ENCODE measurements at places on chromosomes 2 and 18.

- no peak for DNase-seq
Measured at GRCh38 chr2:133123904-133124303, 444.4 kb downstream of the NCKAP5 start.

- DNase-seq, result no peak
Measured at GRCh38 chr2:230972046-230972445, 23.9 kb upstream of the SPATA3 start.

DNA sequence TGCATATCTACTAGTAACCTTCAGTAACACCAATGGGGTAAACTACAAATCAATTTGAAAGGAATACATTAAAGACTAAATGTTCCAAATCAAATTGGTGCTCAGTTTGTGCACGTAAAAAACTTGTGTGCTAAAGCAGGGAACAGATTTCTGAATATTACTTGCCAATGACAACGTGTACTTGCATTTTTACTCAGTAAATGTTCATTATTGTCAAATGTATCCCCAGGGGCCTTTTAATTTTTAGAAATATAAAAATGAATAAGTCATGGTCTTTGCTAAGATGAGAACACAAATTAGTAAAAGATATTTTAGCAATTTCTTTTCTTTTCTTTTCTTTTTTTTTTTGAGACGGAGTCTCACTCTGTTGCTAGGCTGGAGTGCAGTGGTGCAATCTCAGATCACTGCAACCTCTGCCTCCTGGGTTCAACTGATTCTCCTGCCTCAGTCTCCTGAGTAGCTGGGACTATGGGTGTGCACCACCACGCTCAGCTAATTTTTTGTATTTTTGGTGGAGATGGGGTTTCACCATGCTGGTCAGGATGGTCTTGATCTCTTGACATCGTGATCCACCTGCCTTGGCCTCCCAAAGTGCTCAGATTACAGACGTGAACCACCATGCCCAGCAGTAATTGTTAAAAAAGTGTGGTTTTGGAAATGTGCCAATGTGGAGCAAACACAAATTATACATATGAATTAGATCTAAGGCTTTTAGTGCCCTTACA lies 52.6 kb downstream of the PMAIP1 start:
- no peak for DNase-seq

- DNase-seq, result no peak
Measured at GRCh38 chr18:46009125-46009840, 42.2 kb upstream of the EPG5 start.

DNA sequence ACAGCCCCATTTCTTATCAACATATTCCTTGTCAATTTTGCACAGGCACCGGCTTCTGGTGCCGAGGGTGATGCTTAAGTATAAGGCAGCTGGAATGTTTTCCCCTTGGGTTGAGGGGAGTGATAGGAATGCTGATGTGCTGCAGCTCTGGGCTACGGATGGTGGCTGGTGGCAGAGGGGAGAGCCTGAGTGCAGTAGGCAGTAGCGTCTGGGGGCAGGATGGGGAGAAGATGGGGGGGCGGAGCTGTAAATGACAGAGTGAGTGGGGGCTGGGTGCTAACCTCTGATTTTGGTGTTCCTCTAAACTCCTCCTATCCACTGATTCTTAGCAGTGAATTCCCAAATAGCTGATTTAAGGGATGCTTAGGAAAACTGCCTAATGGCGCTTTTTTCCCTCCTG lies 20.7 kb downstream of the TMEM178A start:
- DNase-seq, result no peak

GRCh38 chr2:62578803-62579640 lies 73.0 kb upstream of the TMEM17 start:
- peak; percentile 73 for DNase-seq

DNA sequence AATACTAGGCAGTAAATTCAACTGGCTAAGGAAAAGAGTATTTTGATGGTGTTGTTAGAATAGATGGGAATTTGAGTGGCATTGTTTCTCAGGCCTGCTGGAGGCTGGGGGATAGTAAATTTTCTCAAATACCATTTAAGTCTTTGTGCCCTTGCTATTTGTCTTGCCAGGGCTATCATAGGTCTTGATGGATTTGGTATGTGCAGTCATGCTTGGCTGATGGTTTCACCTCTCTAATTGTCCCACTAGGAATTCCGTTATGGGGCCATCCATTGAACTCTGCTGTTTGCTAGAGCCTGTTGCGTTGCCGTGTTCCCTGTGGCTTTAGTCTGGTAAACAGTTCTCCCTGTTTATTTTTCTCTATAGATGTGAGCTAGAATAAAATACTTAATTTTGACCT lies 438.1 kb upstream of the FAM98A start:
- no peak for DNase-seq

DNA sequence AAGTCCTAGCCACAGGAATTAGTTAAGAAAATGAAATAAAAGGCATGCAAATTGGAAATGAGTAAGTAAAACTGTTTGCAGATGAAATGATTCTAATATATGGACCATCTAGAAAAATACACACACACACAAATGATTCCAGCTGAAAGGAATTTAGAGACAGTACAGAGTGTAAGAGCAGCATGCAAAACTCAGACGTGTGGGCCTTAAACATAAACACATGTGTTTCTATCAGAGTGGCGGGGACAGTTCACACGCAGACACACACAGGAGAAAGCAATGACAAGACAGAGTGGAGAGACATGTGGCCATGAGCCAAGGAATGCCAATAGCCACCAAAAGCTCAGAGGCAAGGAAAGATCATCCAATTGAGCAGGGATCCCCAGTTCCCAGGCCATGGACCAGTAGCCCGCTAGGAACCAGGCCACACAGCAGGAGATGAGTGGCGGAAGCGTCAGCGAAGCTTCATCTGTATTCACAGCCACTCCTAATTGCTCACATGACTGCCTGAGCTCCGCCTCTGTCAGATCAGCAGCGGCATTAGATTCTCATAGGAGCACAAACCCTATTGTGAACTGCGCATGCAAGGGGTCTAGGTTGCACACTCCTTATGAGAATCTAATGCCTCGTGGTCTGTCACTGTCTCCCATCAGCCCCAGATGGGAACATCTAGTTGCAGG lies 155.4 kb downstream of the ARL4C start:
- no peak for DNase-seq

DNA sequence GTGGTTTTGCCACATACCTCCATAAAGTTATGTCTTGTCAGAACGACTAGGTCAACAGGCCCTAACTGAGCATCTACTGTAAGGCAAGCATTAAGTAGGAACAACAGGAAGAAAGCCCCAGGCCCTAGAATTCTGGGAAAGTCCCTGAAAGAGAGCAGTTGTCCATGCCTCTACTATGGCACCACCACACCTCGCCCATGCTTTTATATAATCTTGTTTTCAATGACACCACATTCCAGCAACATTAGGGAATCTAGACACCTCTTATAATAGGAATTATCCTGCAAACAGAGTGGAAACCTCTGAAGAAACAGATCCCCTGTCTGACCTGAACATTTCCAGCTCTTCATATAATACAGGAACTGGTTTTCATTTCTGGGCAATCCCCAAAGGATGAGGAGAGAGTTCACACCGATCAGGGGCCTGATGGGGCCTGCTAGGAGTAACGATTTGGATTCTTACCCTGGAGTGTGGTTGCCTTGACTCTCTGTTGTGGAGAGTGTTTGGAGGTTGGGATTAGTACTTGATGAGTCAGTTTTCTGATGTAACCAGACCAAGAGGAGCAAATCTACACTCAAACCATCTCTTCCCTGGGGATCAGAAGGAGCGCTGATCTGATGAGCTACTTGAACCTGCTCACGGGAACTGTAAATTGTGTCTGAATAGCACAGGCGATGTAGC lies 31.9 kb upstream of the CEP68 start:
- DNase-seq, result peak; percentile 87

GRCh38 chr2:160974803-160975202 lies 185.4 kb upstream of the TANK start:
- DNase-seq, result no peak

DNA sequence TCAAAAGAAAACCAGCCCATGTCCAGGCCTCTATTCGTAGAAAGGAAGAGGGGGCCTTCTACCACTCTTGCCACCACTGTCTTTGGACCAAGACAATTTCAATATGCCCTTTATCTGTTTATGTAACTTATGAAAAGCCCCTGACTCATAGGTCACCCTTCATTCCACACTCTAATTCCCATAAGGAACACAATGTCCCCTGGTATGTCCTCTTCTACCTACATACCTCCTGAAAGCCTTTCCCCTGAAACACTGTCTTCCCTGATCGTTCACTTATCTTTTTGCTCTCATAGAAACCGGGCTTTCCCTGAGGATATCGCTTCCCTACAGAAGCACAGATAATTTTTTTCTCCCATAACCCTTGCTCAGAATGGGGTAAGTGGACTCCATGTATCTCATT lies 13.3 kb downstream of the EIF2AK3 start:
- no peak for DNase-seq

DNA sequence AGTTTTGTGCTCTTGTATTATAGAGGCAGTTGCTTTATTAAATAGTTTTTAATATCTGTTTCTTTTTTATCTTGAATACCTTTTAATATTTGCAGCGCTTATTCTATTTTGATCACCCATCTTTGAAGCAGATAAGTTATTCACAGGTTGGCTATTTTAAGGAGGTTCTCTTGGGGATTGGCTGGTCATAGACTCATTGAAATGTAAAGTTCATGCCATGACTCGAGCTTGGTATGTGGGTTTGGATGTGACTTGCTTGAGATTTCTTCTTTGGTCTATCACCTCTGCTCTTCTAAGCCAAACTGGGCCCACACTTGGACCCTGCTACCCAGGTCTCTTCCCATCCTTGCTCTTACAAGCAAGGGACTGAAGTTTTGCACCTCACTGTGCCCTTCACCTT lies 33.6 kb downstream of the FARP2 start:
- no peak for DNase-seq

- DNase-seq, result no peak
Measured at GRCh38 chr2:227407591-227408151, 19.9 kb upstream of the SCYGR1 start.

- peak; percentile 32 for DNase-seq
Measured at GRCh38 chr2:166090346-166090745, 37.5 kb downstream of the SCN1A start.

GRCh38 chr2:47056868-47057686 lies 98.0 kb downstream of the STPG4 start:
- no peak for DNase-seq

- no peak for DNase-seq
Measured at GRCh38 chr2:11122380-11122779, 32.9 kb upstream of the SLC66A3 start.

- DNase-seq, result no peak
Measured at GRCh38 chr2:196944570-196944969, 18.1 kb upstream of the PGAP1 start.

DNA sequence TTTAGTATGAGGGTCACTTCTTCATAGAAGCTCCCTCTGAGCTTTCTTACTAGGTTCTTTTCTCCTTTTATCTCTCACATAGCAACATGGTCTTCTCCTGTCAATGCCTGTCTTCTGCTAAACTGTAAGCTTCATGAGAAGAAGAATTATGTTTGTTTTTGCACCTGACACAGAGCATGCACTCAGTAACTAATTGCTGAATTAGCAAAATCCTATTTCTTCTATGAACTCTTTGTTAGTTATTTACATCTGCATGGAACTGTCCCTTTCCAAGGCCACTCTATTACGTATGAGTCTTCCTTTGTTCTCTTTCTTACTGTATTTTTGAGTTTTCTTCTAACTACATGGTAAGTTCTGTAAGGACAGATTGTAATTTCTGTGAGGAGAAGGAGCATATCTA lies 63.4 kb downstream of the THSD7B start:
- DNase-seq, result no peak

GRCh38 chr18:7681298-7681697 lies 114.2 kb downstream of the PTPRM start:
- DNase-seq, result no peak

GRCh38 chr2:31420936-31421335 lies 6.4 kb upstream of the XDH start:
- no peak for DNase-seq

DNA sequence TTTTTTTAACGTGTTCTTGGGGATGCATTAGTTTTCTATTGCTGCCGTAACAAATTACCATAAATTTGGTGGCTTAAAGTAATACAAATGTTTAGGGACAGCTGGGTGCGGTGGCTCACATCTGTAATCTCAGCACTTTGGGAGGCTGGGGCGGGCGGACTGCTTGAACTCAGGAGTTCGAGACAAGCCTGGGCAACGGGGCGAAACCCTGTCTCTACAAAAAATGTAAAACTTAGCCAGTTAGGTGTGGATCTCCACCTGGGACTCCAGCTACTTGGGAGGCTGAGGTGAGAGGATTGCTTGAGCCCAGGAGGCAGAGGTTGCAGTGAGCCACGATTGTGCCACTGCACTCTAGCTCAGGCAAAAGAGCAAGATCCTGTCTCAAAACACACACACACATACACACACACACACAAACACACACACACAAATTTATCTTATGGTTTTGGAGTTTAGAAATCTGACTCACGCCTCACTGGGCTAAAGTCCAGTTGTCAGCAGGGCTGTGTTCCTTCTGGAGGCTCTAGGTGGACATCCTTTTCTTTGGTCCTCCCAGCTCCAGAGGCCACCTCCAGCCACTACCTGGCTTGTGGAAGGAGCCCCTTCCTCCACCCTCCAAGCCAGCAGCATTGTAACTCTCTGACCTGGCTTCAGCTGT lies 76.1 kb downstream of the SEPTIN10 start:
- no peak for DNase-seq

DNA sequence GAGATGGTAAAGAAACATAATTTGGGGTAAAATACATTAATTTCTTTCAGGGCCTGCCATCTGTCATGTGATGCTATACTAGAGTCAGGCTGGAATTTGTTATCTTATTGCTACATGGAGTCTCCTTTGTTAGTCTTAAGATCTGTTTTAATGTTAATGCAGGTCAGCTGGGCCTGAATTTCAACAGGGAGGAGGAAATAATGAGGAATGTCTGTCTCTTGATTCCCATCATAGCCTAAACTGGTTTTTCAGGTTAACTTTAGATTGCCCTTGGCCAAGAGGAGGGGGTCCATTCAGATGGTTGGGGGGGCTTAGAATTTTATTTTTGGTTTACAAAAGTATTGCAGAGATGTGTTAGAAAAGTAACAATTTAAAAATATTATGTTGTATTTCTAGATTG lies 19.0 kb upstream of the FEZ2 start:
- no peak for DNase-seq

DNA sequence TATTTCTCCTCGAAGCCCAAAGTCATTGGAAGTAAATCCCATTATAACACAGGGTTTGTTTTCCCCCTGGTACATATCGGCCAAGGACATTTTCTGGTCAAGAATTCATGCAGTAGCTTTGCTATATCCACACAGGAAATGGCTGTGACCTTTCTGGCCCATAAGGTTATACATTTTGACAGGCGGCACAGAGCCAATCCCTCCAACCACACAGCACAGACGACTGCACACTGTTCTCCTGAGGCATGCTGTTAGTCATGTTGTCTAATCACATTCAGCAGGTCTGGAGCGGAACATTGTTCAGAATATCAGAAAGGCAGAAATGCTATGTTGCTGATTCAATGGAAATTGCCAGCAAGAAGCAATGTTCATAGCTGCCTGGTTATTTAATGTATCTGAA lies 742.3 kb upstream of the SLC8A1 start:
- DNase-seq, result peak; percentile 92
